AG10803 (cell line): ENCODE measurements at places on chromosomes 5 and 9.

DNA sequence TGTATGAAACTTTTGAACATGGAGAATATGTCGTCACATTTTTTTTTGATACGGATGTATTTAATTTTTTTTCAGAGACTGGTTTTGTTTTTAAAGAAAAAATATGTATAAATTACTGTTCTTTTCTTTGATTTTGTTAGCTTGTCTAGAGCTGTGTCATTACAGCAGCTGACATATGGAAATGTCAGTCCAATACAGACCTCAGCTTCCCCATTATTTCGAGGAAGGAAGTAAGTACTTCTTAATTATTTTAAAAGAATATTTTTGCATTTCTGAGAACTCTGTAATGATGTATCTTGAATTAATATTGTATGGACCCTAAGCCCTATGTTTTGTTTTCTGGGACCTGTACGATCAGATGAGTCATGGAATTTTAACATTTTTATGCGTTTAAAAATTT, 7.6 kb downstream of the TENT2 start:
- no peak for DNase-seq

DNA sequence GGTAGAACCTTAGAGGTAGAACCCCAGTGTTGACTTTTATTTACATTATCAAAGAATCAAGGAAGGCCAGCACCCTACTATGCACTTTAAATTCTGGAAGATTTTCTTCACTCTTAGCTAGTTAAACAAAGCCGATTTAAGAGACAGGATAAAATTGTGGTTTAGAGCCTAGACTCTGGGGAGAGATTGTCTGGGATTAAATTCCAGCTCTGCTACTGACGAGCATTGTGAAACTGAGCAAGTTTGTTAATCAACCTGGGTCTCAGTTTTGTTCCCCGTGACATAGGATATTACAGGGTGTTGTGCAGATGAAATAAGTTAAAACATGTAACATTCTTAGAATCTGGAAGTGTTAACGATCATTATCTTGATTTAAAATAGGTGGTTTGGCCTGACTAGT, 83.5 kb downstream of the FEM1C start:
- peak; percentile 38 for DNase-seq

- DNase-seq = peak; percentile 28
Observed at GRCh38 chr5:107867266-107867665, 196.5 kb upstream of the EFNA5 start.

GRCh38 chr9:20518737-20519136, 103.6 kb downstream of the MLLT3 start:
- no peak for DNase-seq

GRCh38 chr9:447230-448025, 232.8 kb downstream of the DOCK8 start:
- DNase-seq = peak; percentile 3
